Uterus (tissue), 4 donors: ENCODE measurements at places on chromosomes 2 and 18. TPM values are rescaled to one million over a fixed set of nuclear protein-coding genes. Genes with fewer than 3 reads are reported as not detected.

The GPR45 gene
- total RNA-seq: not detected

The POU3F3 gene
- not detected for total RNA-seq

The NRP2 gene
- 156 TPM for total RNA-seq

The CIDEA gene
- not detected for total RNA-seq

The APOB gene
- 0.41 TPM for total RNA-seq

The SLC8A1 gene
- 125 TPM for total RNA-seq

The FAM161A gene
- 69.7 TPM for total RNA-seq

DNA sequence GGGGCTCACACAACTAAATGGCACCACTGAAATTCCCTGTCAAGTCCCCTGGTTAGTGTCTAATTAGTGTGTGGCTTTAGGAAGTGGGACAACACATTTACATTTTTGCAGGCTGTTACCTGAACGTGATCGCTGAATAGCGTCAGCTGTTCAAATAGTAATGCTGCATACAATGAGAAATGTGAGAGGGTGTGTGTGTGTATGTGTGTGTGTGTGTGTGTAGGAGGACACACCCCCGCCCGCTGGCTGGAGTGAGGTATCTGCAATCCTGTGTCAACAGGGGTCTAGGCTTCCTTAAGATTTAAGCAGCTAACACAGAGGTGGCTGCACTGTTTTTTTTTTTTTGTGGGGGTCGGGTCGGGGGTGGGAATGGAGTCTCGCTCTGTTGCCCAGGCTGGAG is 4.8 kb upstream of the LYPD6B start:
- no peaks in the 10 kb centered on the region for H3K27me3 ChIP-seq
- no peak overlapping the region for H3K4me3 ChIP-seq
- H3K27ac ChIP-seq: no peak overlapping the region
- no peaks in the 10 kb centered on the region for H3K36me3 ChIP-seq
- H3K4me1 ChIP-seq: no peaks in the 10 kb centered on the region
- no peak for DNase-seq

DNA sequence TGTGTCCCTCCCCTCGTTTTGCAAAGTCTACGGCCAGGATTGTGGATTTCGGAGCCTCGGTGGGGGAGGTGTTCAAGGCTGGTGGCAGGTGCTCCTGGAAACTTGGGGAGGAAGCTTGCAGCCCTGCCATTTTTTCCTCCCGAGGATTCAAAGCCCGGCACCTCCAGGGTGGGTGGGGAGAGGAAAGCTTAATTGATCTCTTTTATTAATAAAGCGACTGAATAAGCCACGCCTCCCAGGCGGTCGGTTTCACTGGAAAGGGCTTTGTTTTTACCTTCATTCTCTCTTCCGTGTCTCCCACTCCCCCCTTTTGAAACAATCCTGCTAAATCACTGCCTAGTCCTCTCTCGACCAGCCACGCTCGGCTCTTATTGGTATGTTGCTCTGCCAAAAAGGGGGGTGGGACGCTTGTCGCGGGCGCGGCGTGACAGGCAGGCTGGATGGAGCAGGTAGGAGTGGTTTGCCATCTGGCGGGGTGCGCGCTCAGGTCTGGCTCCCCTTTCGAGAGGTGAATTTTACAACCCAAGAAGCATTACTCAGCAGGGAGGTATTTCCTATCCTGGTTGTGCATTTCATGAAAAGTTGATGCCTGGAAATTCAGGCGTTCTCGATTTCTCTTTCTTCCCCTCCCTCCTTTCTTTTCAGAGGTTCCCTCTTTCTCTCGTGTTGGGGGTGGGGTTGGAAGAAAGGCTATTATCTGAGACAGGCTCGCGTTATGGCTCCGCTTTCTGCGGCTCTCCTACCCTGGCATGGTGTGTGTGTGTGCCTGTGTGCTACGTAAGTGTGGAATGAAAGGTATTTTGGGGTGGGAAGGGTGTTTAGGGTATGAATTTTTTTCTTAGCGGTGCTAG is 1.4 kb downstream of the NEDD4L start:
- no peaks in the 10 kb centered on the region for H3K27me3 ChIP-seq
- H3K27ac ChIP-seq: peak overlapping the region; percentile 83
- peak overlapping the region; percentile 43 for H3K4me3 ChIP-seq
- H3K36me3 ChIP-seq: no peaks in the 10 kb centered on the region
- no peaks in the 10 kb centered on the region for H3K4me1 ChIP-seq

DNA sequence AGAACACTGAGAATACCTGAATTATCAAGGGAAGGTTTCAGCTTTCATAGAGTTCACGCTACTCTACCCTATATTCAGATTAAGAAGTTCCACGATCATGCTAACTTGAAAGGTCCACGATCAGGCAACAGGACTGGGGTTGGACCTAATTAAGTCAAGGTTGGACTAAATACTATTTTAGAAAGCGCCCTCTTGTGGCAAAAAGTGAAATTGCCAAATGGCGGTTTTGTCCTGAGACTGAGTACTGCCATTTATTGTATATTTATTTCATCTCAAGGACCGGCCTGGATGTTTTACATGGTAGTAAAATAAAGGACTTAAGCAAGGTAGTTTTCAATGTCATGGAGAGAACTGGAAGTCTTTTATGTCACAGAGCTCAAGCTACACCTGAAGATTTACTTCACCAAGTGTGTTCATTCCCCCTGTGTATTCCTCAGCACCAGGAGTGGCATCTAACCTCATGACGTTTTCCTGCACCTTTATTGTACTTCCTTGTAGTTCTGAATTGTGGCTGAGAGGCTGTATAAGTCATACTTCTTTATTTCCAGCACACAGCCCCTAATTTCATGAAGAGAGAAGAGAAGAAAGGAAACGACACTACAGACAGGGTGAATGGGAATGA is 56.8 kb downstream of the SRD5A2 start:
- H3K27ac ChIP-seq: no peak overlapping the region
- H3K36me3 ChIP-seq: no peaks in the 10 kb centered on the region
- no peak overlapping the region for H3K4me3 ChIP-seq

GRCh38 chr2:114128263-114128662 is 238.4 kb downstream of the ACTR3 start:
- H3K36me3 ChIP-seq: no peaks in the 10 kb centered on the region
- no peak overlapping the region for H3K27ac ChIP-seq
- DNase-seq: no peak
- H3K4me1 ChIP-seq: no peaks in the 10 kb centered on the region
- H3K27me3 ChIP-seq: no peaks in the 10 kb centered on the region
- H3K4me3 ChIP-seq: no peak overlapping the region

- H3K4me1 ChIP-seq: no peaks in the 10 kb centered on the region
- no peak for DNase-seq
- H3K4me3 ChIP-seq: no peak overlapping the region
- H3K27ac ChIP-seq: no peak overlapping the region
These were observed 141.4 kb upstream of the LTBP1 start for GRCh38 chr2:32805104-32806095.

DNA sequence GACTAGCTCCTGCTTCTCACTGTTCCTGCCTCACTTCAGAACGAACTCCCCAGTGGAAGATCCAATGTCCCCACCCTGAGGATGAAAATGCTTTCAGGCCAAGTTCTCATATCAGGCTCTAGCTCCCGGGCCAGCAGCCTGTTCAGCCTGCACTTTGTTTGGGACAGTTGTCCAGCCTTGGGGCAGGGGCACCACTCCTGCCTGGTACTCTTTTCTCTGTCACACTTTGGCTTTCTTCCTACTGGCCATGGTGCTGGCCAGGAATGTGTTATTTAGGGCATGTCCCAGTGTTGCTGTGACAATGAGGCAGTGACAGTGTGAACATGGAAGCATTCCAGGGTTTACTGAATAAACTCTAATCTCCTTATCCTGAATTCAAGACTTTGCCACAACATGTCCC is 154.1 kb downstream of the GALNT14 start:
- no peaks in the 10 kb centered on the region for H3K36me3 ChIP-seq
- H3K4me3 ChIP-seq: no peak overlapping the region
- H3K4me1 ChIP-seq: peaks cover 3% of the 10 kb centered on the region
- DNase-seq: no peak
- no peak overlapping the region for H3K27ac ChIP-seq

DNA sequence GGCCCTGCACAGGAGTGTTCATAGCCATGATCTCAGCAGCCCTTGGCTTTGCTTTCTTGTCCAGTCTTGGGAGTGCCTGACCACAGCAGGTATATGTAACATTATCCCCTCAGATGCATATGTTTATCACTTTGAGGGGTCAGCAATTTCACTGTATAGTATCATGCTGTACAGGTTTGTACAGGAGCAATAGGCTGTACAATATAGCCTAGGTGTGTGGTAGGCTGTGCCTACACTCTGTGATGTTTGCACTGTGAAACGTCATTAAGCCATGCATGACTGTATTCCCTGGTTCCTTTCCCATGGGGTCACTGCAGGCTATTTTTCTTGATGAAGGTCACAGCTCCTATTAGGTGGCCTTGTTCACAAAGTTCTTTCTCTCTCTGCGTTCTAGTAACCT is 4.7 kb upstream of the IL36G start:
- H3K27me3 ChIP-seq: no peaks in the 10 kb centered on the region
- H3K4me3 ChIP-seq: no peak overlapping the region
- H3K36me3 ChIP-seq: no peaks in the 10 kb centered on the region
- no peak overlapping the region for H3K27ac ChIP-seq
- DNase-seq: no peak
- H3K4me1 ChIP-seq: no peaks in the 10 kb centered on the region
